ENCODE measurements at places on chromosomes 11 and 22.

GRCh38 chr11:92888696-92889095, 80.8 kb upstream of the MTNR1B start:
- no peak for DNase-seq

- DNase-seq = no peak
These were observed 3.2 kb upstream of the CST6 start for GRCh38 chr11:66008468-66009101.

DNA sequence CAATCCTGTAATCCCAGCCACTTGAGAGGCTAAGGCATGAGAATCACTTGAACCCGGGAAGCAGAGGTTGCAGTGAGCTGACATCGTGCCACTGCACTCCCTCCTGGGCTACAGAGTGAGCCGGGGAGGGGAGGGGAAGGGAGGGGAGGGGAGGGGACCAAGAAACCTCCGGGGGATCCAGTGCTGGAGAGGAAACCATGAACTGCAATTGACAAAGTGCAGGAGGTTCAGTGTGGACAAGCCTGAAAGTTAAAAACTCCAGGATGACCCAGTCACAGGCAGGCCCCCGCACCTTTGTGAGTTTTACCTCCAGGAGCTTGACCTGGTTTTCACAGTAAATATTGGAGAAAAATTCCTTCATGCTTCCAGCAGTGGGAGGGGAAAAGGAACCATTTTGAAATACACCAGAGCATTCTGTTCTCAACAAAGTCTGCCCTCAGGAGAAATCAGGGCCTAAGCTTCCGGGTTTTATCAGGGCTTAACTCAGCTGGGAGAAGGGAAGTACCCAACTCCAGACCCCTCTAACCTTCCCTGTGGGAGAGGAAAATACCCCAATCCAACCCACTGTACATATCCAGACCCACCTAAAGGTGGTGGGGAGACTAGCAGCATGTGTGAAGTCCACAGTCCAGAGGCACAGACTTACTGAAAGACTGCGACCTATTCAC, 15.5 kb upstream of the ZFTA start:
- DNase-seq = no peak

- no peak for DNase-seq
These were observed 527.0 kb downstream of the TBC1D22A start for GRCh38 chr22:47289336-47289985.

DNA sequence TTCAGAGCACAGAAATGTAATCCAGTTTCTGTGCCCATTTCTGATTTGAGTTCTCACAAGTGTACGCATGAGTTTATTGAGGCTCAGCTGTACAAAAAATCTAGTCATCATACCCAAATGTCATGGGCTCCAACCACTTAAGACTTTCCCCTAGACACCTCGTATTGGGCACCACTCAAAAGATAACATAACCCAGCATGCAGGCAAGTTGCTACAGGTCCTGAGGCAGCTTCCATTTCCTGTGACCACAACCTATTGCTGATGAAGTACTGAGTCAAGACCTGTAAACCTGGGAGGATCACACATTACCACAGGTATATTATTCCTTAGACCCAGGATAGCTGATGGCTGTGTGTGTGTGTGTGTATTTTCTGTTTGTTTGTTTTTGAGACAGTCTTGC, 95.2 kb downstream of the MRTFA start:
- DNase-seq = no peak

DNA sequence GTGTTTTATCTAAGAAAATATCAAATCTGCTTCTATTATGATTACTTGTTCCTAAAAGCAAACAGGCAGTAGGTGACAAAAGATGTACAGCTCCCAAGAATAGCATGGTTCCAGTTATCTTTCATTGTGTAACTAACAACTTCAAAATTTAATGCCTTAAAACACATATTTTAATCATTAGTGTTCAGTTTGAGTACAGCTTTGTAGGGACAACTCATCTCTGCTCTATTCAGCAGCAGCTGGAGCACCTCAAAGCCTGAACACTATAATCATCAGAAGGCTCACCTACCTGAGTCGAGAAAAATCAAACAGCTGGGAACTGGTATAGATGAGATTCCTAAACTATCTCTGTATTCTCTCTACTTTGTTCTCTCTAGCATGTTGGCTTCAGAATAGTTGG, 24.3 kb upstream of the OR5B12 start:
- no peak for DNase-seq

- no peak for DNase-seq
These were observed 315.7 kb downstream of the INSC start for GRCh38 chr11:15430381-15430780.

GRCh38 chr22:30252411-30253204, 6.0 kb upstream of the LIF start:
- no peak for DNase-seq

DNA sequence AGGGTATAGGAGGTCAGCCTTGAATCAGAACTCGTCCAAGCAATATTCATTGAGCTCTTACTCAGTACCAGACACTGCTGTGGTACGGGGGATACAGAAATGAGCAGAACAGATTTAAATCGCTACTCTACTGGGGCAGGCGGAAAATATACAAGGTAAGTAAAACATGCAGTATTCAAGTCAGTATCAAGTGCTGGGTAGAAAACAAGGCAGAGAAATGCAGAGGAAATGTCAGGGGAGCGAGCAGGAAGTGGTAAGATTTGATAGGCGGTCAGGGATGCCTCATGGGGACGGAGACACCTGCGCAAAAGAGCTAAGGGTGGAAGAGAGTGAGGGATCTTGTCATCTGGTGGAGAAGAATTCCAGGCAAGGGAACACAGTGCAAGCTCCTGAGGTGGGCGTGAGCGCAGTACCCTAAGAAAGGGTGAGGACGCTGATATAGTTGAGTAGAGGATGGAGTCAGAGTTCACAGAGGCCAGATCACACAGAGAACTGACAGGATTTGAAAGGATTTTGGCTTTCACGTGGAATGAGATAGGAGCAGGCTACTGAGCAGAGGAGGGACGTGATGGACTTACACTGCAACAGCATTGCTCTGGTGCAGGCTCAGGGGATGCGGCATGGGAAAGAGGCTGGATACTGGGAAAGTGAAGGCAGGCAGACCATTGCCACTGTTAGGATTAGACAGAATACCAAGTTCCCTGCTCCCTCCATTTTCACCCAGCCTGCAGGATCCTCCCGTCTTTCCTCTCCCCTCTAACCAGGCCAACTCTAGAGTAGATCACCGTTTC, 35.8 kb downstream of the SC5D start:
- DNase-seq = no peak

DNA sequence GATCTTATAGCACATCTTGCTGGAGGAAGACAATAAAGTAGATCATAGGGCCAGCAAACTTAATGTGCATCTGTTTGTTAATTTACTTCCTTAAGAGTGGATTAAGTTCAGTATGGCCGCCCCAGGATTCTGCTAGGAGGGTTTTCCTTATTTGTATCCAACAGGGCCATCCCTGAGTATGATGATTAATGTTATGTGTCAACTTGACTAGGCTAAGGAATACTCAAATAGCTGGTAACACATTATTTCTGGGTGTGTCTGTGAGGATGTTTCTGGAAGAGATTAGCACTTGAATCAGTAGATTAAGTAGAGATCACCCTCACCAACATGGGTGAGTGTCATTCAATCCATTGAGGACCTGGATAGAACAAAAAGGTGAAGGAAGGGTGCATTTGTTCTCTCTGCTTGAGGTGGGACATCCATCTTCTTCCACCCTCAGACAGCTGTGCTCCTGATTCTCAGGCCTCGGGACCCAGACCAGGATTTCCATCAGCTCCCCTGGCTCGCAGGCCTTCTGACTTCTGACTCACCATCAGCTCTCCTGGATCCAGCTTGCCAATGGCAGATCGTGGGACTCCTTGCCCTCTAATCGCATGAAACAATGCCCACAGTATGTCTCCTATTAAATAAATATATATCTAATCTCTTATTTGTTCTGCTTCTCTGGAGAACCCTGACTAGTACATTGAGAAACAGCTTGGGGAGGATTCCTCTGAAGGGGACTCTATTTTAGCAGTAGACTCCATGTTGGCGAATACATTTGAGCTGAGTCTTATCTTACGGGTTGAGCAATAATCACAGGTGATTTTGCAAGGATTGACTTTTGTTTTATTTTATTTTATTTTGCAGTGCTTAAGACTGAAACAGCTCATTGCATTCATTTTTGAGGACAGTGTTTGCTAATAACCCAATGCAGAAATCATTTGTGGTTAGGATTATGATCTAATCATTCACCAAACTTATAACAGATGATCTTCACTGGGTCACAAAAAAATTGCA, 9.0 kb upstream of the ZBTB44 start:
- DNase-seq = no peak

- no peak for DNase-seq
These were observed 940.0 kb downstream of the BRD1 start for GRCh38 chr22:48887394-48888332.

Measured in occipital lobe (tissue), 3 donors.